ENCODE measurements at places on chromosomes 6 and 20.

DNA sequence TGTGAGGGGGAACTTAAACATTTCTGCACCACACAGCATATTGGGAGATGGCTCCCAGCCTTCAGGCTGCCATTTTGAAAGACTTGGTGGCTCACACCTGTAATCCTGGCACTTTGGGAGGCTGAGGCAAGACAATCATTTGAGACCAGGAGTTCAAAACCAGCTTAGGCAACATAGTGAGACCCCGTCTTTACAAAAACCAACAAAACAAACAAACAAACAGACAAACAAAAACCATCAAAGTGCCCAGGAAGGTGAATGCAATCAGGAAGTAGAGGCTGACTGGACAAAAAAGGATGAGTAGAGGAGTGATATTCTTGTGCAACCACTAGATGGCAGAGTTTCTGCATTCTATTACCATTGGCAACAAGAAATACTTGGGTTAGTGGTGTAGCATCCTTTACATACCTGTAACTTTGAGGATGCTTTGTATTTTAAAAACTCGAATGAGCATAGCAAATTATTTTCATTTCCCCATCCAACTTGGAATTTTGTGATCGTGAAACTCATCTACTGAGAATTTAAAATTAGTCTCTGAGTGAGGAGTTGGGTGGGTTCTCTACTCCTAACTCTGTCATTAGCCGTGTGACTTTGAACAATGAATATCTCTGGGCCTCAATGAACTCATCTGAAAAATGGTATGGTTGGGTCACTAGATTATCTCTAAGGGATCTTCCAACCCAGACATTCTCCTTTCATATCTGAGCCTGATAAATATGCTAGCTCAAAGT lies 84.4 kb downstream of the CRYBG1 start:
- no peak for DNase-seq

DNA sequence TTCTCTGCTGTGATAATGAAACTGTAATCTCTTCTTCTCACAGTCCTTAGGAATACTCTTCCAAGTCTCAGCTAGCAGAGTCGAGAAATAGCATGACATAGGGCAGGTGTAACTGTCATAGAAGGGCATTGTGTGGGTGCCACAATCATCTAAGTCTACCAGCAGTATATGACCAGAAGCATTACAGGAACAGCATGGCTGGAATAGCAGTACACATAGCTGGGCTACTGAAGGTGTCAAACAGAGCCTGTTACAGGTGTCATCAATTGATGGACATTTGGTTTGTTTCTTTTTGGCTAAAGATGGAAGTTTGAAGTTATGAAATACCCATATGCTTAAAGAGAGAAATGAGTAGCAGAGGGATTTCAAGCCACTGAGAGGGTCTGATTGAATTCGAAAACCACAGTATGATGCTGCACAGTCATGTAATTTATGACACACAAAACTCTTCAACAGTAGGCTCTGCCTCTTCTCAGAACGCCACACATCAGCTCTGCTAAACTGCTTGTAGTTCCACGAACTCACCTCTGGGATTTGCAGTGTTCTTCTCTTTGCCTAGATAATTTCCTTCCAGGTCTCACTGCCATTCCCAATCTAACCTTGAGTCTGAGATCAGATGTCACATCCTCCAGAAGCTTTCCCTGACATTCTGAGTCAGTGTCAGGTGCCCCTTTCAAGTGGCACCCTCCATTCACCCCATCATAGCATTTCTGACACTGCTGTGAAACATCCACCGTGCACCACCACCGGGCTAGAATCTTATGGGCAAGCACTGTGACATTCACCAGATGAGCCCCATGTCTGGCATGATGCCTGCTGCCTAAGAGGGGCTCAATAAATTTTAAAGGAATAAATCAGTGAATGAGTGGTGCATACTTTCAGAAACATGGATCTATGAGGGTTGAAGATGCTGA lies 151.0 kb downstream of the ADAT2 start:
- DNase-seq, result no peak

GRCh38 chr6:2914318-2914660 lies 11.2 kb upstream of the SERPINB9 start:
- no peak for DNase-seq

DNA sequence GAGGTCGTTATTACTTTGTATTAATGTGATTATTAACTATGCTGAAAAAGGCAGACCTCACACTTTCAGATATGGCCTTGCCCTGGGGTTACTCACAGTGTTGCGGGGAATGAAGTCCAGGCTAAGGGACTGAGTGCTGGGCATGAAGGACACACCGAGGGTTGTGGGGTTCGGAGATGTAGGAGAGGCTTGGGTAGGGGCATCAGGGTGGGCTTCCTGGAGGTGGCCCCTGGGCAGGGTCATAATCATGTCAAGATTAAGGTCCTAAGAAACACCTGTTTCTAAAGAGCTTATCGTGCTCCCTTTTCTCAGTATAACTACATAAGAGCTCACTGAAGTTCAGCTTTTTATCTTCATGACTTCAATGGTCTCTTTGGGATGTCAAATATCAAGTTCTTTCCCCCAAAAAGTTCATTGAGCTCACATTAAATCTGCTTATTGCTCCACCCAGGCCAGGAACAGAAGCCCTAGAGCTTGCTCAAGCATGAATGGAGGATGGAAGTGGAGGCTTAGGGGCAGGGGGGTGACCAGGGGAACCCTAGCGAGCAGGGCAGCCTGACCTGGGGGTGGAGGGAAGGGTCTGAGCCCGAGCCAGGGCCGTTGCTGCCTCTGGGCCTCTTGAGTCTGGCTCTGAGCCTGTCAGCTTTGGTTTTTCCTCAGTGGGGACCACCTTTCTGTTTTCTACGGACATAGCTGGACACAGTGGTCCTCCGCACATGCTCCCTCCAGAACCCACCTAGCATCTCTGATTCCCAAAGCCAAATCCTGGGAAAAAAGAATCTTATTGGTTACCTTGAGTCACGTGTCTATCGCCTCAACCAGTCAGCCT lies 37.3 kb upstream of the TGM2 start:
- no peak for DNase-seq

GRCh38 chr20:62409931-62410745 lies 3.1 kb upstream of the CABLES2 start:
- DNase-seq, result no peak

GRCh38 chr6:56730663-56731529 lies 88.2 kb upstream of the DST start:
- DNase-seq, result no peak

Measured in nucleus accumbens (tissue), 56 donors.